ENCODE measurements at places on chromosomes 11 and 22.

DNA sequence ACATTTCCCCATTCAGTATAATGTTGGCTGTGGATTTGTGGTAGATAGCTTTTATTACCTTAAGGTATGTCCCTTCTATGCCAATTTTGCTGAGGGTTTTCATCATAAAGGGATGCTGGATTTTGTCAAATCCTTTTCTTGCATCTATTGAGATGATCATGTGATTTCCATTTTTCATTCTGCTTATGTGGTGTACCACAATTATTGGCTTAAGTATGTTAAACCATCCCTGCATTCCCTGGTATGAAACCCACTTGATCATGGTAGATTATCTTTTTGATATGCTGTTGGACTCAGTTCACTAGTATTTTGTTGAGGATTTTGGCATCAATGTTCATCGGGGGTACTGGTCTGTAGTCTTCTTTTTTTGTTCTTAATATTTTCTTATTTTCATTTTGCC, 44.7 kb upstream of the ARHGAP32 start:
- no peak for DNase-seq

GRCh38 chr22:48712558-48713271, 1115.0 kb downstream of the BRD1 start:
- no peak for DNase-seq

- DNase-seq, result no peak
These were observed 12.1 kb downstream of the ELF5 start for GRCh38 chr11:34501500-34501899.

DNA sequence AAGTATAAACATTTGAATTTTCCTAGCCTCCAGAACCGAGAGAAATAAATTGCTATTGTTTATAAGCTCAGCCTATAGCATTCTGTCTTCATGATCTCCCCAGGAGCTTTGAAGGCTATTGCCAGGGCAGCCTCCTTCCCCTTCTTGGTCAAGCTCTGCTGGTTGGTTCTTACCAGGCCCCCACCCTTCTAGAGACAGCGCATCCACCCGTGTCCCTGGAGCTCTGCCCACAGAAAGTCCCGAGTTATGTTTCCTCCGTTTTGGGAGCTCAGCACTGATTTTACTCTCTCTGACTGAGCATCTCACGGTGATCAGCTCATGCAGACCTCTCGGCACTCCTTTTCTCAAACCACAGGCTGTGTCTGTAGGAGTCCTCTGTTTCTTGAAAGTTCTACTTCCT, 123.8 kb upstream of the SORL1-AS1 start:
- no peak for DNase-seq

Measured in stimulated activated CD4-positive, alpha-beta T cell treated with anti-CD3 and anti-CD28 coated beads, Interleukin-2, amount 100 ng/mL, for 24 hours (primary cell).